ENCODE measurements at places on chromosomes 16 and 17.
A peak's percentile ranks its signal among the peaks of the same experiment; 100 is the strongest.

GRCh38 chr17:37781451-37781850 lies 36.6 kb upstream of the HNF1B start:
- no peak for DNase-seq

- DNase-seq = peak; percentile 63
Measured at GRCh38 chr17:29210879-29211278, 30.7 kb upstream of the MYO18A start.

DNA sequence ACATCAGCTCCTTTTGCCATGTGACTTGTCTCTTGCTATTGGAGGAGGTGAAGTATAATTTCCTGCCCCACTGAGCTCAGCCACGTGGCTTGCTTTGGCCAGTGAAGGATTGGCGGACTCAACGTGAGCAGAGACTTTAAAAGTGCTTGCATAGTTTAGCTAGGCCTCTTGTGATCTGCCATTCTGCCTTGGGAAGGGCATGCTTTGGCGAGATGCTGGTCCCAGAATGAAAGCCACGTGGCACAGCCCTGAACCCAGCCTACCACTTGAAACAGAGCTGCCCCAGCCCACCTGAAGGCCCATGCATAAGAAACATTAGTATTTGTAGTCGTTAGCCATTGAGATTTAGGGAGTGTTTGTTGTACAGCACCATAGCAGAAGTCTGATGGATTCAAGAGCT lies 148.2 kb downstream of the TMEM132E start:
- DNase-seq = no peak

GRCh38 chr17:51152766-51153209 lies 571 bp upstream of the NME1 start:
- DNase-seq = peak; percentile 35

- peak; percentile 69 for DNase-seq
Measured at GRCh38 chr16:67155295-67156142, 4.2 kb downstream of the TRADD start.

GRCh38 chr16:19112099-19112407 lies 1.7 kb upstream of the ITPRIPL2 start:
- DNase-seq = no peak

- peak; percentile 77 for DNase-seq
Measured at GRCh38 chr16:12320298-12320706, 343.8 kb downstream of the SNX29 start.

GRCh38 chr16:57001026-57001679 lies 11.8 kb downstream of the NLRC5 start:
- no peak for DNase-seq

DNA sequence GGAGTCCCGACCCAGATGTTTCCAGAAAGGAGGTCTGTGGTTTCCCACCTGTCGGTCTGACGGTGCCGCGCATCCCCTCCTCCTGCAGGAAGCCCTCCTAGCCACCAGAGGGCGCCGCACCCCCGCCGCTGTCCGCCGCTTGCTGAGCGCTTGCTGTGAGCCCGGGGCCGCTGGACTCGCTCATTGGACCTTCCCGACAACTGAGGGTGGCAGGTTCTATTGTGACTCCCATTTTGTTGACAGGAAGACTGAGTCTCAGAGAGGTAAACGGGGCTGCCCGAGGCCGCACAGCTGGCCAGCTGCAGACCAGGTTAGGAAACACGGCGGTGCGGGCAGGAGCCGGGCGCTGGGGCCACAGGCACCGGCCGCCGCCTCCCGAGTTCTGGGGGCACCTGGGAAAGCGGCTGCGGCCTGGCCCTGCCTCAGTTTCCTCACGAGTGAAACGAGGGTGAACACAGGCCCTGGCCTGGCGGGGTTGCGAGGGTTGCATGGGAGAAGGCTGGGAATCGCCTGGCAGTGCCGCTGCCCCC lies 191.1 kb upstream of the CIBAR2 start:
- DNase-seq = no peak
